ENCODE measurements at places on chromosomes 2 and 18.

- DNase-seq = no peak
These were observed 38.2 kb upstream of the MAP3K20 start for GRCh38 chr2:173037245-173038120.

- no peak for DNase-seq
These were observed 152.8 kb downstream of the PIK3C3 start for GRCh38 chr18:42107691-42108450.

GRCh38 chr2:37377187-37377532 is 32.7 kb downstream of the QPCT start:
- DNase-seq = no peak

DNA sequence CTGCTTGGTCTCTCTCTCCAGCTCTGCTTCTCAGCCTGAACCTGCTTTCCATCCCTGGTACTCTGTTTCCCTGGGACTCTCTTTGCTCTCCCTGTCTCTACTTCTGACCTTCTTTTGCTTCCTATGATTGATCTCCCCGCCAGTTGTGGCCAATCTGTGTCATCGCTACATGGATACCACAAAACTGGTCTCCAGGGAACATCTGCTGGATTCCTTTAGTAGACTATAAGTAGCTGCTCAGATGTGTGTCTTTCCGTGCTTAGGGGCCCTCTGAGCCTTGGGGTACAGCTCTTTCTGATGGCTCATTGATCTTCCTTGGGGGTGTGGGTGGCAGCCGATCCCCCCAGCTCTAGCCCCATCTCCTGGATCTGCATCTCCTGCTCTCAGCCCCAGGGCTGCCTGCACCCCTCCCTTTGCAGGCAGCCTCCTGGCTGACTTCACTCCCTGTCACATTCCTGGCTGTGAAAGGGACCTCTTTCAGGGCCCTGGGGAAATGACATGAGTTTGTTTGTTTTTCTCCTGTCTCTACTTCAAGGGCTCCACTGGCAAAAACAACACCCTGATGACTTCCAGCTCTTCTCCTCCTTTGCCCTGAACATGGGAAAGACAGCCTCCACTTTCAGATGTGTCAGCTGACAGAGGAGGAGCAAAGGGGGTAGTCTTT is 333.7 kb downstream of the CYP26B1 start:
- DNase-seq = no peak

DNA sequence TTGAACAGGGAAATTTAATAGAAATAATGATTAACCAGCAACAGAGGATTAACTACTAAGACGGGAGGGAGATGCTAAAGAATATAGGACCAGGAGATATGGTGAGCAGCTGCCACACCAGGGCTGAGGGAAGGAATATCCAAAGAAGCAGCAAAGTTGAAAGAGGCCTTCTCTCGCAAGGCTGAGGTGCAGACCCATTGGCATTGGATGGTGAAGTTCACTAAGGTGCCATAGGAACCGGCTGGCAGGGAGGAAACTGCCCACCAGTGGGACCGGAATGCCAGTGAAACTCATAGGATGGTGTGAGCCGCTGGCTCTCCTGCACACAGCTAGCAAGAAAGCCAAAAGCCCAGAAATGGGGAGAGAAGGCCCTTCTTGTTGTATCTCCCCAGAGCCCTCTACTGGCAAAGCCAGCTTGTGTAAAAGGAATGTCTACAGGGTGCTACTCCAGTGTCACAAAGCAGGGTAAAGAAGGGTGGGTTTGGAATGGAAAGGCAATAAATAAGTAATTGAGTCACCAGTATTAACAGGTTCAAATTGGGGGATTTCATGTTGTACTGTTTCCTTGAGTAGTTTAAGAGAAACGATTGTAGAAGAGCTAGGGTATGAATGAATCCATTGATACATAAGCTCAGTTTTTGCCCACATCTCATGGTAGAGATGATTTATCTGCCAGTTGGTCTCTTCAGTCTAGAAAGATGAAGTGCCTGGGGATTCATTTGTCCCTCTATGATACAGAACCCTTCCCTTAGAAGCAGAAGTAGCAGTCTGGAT is 36.0 kb downstream of the FARP2 start:
- DNase-seq = no peak

GRCh38 chr2:227510620-227510958 is 38.6 kb downstream of the AGFG1 start:
- DNase-seq = no peak

GRCh38 chr2:190277234-190278112 is 42.2 kb downstream of the HIBCH start:
- no peak for DNase-seq

GRCh38 chr18:51069885-51070284 is 39.9 kb downstream of the SMAD4 start:
- no peak for DNase-seq
